ENCODE measurements at places on chromosomes 5 and 9.

- no peak for DNase-seq
These were observed 330.1 kb downstream of the ADAMTS6 start for GRCh38 chr5:65151614-65152013.

DNA sequence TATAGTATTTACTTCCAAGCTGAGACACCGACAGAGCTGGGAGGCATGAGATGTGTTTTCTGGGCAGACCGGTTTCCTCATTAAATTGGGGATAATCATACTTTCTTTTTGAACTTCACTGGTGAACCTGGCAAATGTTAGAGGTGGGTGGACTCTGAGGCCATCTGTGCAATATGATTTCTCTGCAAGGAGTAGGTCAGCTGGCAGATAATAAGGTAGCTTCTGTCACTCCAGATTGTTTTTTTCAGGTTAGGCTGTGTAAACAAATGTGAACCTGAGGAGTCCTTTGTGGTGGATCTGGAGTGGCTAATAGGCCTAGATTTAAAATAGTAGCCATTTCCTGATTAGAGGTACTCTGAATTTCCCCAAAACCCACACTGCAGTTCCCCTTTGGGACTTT is 75.4 kb upstream of the S1PR3 start:
- DNase-seq: no peak

DNA sequence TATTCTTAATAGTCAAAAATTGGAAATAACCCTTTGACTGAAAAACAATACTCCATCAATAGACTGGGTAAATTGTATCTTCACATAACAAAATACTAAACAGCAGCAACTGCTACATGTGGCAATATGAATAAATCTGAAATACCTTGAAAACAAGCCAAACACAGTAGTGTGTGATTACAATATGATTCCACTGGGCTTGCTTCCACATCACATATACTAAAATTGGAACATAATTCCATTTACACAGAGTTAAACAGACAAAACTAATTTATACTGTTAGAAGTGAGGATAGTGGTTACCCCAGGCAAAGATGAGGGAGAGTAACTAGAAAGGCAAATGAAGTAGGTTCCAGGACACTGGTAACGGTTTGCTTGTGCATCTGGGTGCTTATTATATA is 20.4 kb downstream of the FNIP1 start:
- DNase-seq: no peak

DNA sequence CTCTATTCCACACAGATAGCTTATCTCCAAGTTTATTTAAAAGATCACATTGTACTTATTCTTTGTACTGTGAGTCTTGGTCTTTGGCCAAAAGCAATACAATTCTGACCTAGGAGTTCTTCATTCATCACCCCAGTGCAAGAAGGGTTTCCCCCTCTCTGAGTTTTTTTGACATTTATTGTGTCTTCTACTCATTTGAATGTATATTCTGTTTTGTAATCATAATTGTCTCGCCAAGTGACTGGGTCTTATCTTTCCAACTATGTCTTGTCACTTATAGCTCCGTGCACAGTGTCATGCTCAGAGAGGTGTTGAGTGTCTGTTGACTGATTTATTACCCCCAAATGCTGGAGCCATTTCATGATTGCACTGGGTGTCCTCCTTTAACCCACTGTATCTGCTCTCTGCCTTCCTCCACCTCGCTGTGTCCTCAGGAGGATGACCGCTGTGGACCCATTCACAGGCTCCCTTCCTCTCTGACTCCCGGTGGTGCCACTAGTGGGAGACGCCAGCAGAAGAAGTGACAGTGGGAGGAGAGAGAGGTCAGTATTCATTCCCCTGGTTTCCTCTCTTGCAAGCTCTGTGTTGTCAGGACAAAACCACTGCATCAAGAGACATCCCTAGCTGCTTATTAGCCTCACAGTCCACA is 11.2 kb upstream of the TRIO start:
- DNase-seq: no peak

Data from NCI-H526 (cell line).